Stimulated activated CD4-positive, alpha-beta T cell treated with anti-CD3 and anti-CD28 coated beads, Interleukin-2, amount 100 ng/mL, for 48 hours (primary cell): ENCODE measurements at places on chromosomes 13 and 19.

DNA sequence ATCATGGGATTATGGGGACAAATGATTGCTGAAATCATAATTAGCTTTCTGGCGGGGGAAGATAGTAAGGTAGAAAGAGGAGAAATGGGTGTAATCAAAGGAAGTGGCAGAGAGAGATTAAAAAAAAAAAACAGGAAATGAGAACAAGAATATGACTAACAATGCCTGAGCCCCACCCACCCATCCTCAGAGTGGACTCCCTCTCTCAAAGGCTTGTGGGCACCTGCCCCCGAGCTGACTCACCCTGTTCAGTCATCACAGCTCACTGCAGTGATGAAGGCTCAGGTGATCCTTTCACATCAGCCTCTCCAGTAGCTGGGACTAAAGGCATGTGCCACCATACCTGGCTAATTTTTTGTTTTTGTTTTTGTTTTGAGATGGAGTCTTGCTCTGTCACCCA is 26.4 kb upstream of the TPT1 start:
- peak; percentile 76 for DNase-seq

- DNase-seq: no peak
These were observed 152.9 kb downstream of the EFNB2 start for GRCh38 chr13:106382534-106382933.

GRCh38 chr13:109816808-109817203 is 30.4 kb upstream of the IRS2 start:
- DNase-seq: no peak

DNA sequence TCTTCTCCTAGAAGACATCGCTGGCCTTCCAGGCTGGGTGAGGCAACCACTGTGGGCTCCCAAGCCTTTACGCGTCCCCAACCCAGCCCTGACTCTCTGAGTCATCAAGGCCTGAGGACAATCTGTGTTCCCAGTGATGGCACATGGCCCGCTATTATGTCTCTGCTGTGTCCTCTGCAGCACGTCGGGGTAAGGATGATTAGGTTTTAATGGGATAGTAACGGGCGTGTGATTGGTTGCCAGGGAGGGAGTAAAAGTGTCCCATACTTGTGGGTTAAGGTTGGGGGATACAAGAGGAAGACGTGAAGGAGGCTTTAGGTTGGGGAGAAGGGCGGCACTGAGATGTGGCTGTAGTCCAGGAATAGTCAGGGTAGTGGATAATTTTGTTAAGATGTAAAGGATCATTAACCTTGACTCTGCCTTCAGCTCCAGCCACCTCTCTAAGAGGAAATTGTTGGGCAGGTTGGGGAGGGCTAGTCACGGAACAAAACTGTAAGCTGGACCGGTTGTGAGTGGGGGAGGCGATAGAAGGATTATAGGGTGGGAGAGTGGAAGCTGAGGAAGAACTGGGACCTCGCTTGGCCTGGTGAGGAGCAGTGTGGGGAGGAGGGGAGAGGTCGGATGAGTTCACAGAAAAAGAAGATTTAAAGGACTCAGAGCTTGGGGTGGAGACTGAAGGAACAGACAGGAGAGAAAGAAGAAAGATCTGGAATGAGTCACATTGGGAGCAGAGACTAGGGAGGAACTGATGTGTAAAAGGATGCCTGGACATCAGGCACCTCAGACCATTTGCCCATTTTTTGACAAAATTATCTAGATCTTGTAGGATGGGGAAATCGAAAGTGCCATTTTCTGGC is 27.9 kb upstream of the IGFL1 start:
- no peak for DNase-seq

DNA sequence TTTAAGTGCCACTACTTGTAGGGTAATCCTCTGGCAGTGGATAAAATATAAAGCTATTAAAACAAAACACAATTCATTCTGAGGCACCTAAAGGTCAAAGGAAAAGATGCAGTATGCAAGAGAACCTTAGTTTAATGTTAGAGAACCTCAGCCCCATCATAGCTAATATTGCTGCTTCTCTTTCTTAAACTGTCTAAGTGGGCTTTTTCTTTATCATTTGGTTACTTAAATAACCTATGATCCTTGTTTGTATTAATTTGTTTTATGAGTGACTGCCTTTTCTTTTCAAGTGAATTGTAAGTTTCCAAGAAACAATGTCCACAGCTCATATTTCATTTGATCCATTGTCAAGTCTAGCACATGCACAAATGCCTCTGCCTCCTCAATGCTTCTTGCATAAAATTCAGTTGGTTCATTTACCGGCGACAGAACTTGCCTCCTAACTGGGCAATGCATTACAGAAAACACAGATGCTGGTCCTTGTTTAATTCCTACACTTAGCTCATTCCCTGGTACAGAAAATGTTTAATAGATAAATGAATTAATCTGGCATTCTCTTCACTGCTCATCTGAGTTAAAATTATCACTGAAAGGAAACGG is 1049.8 kb downstream of the OLFM4 start:
- DNase-seq: no peak

DNA sequence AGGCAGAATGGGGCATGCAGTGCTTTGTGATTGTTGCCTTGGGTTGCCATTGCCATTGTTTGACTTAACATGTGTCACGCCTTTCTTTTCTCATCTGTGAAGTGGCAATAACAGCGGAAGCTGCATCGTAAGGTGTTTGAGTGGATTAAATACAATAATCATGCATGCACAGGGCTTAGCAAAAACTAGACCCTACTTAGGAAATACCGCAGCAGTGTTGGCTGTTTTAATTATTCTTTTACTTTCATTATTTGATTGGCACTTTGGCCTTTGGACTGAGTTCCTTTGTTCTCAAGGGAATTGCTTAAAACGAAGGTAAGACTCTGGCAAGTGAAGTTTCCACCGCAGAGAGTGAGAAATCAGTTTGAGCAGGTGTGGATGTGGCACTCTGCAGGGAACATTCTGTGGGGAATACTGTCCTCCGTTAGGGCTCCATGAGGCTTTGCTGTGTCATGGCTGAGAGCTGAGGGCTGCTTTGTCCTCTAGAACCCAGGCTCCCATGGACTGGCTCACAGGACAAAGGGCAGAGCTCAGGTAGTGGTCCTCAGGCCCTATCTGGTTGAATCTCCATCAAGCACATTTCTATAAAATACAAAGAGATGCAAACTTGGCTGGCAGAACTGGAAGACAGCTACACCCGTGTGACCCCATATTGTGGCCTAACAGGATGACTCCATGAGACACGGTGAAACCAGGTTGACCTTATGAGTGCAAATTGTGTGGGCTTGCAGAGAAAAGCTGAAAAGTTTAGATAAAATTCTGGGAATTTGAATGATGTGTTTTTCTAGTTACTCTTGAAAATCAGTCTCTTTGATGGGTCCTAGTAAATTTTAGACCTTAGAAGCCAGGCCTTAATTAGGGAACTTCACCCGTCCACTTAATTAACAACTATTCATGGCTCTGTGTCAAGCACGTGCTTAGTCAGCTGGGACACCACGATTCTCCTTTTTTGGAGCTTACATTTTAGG is 407.2 kb downstream of the KCNRG start:
- DNase-seq: no peak

DNA sequence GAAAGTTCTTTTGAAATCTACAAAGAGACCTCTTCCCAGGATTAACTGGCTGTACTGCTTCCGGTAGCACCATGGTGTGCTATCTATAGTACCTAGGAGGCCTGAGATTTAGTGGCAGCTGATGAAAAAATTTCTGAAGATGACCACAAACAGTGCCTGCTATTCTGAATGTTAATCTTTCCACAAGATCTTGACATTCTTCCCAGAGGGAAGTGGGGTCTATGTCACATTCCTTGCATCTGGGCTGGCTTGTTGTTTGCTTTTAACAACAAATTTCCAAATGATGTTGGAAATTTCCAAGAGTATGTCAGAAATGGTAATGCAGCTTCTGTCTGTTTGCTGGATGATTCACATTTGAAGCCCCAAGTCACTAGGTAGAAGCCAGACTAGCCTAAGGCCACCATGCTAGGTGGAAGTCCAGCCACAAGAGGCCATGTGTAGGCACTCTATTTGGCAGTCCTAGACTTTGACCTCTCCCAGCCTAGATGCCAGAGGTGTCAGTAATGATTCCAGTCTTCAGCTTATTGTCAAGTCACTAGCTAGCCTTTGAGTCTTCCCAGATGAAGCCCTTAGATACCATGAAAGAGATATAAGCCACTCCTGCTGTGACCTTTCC is 22.1 kb downstream of the SPART start:
- no peak for DNase-seq

DNA sequence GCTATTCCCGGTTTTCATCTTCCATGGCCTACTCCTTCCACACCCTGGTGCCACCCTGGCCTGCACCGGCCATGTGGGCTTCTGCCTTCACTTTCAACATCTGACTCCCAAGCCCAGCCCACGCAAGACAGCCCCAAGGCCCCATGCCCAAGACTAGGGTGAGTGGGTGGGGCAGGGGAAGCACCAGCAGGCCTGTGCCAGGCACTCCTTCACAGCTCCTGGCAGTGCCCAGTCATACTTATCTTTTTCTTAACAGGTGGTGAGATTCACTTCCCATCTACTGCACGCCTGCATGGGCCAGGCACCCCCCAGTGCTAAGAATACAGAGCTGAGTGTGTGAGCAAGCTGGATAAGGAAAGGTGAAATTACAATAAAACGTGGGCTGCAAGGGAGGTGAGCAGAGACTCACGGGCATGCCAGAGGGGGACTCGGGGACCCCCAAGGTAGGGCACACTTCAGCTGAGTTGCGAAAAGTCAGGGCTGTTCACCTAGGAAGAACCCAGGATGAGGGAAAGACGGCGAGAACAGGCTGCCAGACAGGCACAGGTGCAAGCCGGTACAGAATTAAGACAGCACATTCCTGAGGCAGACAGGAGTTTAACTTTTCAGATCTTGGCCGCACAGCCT is 55.7 kb downstream of the COL4A1 start:
- DNase-seq: no peak

DNA sequence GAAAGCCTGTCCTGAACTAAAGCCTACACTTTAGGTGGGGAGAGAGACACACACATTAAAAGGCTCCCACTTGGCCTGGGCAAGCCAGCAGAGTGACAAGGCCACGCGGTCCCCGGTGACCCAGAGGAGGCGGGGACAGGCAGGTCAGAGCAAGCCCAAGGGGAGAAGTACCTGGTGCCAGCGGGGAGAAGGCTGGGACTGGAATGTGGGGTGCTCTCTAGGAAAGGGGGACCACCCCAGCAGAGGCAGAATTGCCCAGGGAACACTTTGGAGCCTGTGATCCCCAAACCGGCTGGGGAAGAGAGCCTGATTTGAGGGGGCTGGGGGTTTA is 82.3 kb downstream of the RAB20 start:
- DNase-seq: no peak

- DNase-seq: no peak
These were observed 7.1 kb upstream of the CIRBP start for GRCh38 chr19:1261798-1262622.

DNA sequence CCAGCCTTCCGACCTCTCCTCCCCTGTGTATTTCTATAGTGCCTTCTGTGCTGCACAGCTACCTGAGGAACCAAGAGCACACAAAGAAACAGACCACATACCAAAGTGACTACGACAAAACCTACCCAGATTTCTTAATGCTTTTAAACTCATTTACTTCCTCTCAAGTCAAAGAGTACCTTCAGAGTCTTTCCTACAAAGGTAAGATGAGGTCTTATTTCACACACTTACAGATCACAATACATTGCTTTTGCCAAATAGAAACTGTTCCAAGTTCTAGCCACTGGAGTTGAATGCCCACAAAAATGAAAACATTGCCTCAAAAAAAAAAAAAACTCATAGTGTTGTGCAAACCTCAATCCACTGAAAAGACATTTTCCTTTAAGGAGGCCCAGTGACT is 36.4 kb downstream of the TEX26 start:
- DNase-seq: no peak

GRCh38 chr19:48445256-48445605 is 552 bp upstream of the GRWD1 start:
- DNase-seq: no peak

DNA sequence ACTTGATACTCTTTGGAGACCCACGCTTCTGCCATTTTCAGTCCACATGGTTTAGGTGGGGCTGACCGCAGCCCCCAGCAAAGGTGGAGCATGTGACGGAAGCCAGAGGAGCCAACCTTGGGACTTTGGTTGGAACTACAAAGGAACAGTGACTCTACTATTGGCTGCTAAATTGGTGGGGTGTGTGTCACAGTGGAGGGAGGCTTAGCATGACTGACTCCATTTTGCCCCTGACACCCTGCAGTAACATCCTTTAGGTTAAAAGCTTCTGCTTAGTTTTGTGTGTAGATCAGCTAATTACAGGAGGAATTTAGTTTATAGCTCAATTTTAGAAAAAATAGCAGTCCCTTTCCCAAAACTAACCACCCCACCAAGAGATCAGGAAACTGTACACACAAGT is 6.6 kb downstream of the SDHAF1 start:
- no peak for DNase-seq

GRCh38 chr13:30000370-30000765 is 150.0 kb upstream of the UBL3 start:
- DNase-seq: no peak

DNA sequence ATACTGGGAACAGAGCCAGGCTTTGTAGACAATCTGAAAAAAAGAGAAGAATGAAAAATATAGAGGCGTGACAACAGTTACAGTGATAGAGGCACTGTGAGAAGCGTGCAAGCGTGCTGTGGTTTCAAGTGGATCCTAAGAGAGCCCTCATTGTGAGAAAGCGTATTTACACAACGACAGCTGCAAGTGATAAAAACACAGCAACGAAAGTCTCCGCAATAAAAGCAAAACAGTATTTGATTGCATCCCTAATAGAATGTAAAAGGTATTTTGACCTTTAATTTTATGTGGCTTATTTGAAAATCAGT is 642.7 kb upstream of the ARGLU1 start:
- DNase-seq: no peak

DNA sequence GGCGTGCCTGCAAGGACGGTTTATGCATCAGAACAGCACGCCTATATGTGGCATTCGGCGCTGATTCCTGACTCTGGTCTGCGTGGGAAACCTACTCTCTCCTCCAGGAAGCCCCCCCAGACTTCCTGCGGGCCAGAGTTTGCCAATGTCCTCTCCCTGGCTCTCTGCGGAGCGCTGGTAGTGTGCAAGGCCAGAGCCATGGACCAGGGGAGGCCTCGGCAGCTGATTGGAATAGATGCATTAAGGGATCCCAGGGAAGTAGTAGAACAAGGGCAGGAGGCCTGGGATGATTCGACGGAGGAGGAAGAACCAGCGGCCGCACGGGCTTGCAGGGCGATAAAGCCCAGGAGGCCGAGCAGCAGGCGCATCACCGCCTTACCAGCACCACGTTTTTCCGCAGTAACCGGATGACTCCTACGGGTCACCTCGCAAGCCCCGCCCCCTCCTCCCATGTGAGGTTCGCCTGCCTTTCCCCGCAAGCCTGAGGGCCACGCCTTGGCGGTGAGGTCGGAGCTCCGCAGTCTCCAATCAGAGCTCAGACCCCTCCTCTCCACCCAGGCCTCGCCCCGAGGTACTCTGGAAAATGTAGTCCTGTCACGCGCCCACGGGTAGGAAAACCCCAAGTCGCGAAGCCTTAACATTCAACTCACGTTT is 5.0 kb downstream of the CLEC11A start:
- peak; percentile 58 for DNase-seq

GRCh38 chr19:41774515-41774980 is 19.2 kb downstream of the CEACAM6 start:
- peak; percentile 30 for DNase-seq

GRCh38 chr13:111547726-111548273 is 227.4 kb downstream of the TEX29 start:
- no peak for DNase-seq

GRCh38 chr13:74132152-74132775 is 1.9 kb downstream of the KLF12 start:
- no peak for DNase-seq

GRCh38 chr13:88153353-88153752 is 482.2 kb downstream of the SLITRK5 start:
- no peak for DNase-seq

GRCh38 chr13:54185101-54185500 is 1156.5 kb downstream of the OLFM4 start:
- no peak for DNase-seq

- no peak for DNase-seq
These were observed 58.0 kb downstream of the MAP4K1 start for GRCh38 chr19:38559428-38560401.
